ENCODE measurements at places on chromosomes 11 and 22. TPM values are rescaled to one million over a fixed set of nuclear protein-coding genes. Genes with fewer than 3 reads are reported as not detected.

PTPN5 gene
- total RNA-seq: 0.34 TPM

FAM83F gene
- total RNA-seq: 0.18 TPM

- no peak for DNase-seq
Measured at GRCh38 chr22:23626286-23626975, 5.7 kb downstream of the DRICH1 start.

RBM7 gene
- total RNA-seq: 33.8 TPM

GRCh38 chr22:36149441-36149840 lies 11.1 kb downstream of the APOL3 start:
- no peak for DNase-seq

DNA sequence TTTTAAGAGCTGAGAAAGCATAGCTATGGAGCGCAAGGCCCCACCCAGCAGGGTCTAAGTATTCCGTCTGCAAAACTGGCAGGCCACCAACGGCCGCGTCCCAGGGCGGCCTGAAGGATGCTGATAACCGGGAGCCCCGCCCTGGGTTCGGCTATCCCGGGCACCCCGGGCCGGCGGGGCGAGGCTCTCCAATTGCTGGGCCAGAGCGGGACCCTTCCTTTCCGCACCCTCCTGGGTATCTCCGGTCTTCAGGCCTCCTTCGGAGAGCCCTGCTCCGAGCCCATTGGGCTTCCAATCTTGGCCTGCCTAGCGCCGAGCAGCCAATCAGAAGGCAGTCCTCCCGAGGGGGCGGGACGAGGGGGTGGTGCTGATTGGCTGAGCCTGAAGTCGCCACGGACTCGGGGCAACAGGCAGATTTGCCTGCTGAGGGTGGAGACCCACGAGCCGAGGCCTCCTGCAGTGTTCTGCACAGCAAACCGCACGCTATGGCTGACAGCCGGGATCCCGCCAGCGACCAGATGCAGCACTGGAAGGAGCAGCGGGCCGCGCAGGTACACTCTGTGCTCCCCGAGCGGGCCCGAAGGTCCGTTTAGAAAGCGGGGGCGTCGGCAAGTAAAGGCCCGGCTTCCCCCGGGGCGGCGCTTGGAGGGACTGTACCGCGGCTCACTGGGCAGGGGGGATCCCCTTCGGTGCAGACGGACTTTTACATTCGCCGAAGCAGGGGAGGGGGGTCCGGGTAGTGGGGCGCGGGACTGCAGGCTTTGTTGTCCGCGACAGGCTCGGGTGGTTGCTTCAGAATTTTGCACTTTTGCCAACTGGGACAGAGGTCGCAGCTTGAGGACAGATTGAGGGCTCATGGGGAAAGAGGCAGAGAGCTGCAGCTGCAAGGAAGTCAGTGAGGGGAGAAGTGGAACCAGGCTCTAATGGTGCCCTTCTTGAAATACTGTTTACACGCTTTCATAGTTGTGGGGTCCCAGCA lies at the start of gene CAT:
CAT (plus strand) TSS at position 406 of the 979 bp plus-strand sequence; CDS start at position 486, 80 bp downstream.
- peak; percentile 71 for DNase-seq

- DNase-seq: no peak
Measured at GRCh38 chr22:38861170-38861876, 10.7 kb downstream of the CBX6 start.

DNA sequence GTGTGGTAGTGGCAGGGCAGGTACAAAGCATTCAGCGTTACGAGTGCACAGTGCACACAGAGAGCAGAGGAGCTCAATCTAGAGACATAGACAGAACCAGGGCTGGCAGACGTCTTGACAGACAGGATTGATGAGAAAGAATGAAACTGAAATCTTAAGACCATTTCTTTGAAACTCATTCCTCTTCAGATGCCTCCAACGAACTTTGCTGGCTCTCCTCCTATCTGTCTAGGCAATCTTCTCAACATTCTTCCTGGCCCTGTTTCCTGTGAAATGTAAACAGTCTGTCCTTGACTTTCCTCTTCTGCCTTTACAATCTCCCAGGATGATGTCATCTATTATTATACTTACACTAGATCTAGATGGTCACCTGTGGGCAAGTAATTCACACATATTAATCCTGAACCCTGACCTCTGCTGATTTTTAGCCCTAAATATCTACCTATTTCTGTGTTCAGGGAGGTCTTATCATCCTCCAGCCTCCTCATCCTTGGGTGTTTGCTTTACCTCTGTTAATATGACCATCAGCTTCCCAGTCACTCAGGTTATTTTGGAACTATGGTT lies 119.5 kb downstream of the ENTHD1 start:
- DNase-seq: no peak

CALCA gene
- not detected for total RNA-seq

DNA sequence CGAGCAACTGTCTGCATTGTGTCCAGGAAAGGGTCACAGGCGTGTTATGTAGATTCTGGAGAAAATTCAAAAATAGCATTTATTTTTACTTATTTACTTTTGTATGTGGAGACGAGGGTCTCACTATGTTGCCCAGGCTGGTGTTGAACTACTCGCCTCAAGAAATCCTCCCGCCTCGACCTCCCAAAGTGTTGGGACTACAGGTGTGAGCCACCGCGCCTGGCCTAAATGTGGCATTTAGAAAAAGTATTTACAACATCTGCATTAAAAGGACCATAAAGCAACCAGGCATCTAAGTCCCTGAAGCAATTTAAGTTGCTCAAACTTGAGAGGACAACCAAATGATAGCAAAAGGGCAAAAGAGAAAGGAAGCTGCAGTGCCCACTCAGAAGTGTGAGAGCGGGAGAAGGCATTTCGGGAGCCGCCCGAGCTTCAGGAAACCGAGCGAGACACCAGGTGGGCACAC lies 595 bp downstream of the TRIM66 start:
- no peak for DNase-seq

- DNase-seq: no peak
Measured at GRCh38 chr11:107609400-107610218, 18.7 kb downstream of the ELMOD1 start.

DNA sequence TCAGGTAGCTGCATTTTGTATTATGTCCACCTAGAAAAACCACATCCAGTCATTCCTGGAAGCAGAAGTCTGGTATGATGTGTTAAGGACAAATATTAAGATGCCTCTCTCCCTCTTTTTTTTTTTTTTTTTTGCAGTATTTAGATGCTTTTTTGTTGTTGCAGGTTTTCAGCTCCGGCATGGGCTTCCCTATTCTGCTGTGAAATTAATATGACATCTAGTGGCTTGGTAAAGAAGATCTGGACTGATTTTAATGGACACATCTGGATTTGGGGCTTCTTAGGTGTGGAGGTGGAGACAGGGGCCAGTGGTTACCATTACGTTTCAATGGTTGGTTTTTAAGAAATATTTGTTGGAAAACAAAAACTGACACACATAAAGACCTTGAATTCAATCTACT lies 47.5 kb upstream of the RASSF10 start:
- DNase-seq: no peak

DNA sequence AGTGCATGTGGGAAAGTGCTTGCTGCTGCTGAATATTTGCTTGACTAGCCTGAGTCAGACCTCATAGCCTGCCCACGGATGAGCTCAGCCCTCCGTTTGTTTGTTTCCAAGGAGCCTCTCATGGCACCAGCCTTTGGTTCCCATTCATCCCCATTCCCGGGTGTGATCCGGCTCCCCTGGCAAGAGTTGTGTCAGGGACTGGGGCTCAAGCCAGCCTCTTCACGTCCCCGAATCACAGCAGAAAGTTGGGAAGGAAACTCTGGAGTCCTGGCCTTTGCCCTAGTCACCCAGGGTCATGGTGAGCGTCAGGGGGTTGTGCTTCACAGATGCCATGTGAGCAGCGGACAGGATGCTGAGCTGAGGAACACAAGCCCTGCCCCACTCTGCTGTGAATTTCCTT lies 13.8 kb downstream of the SEC14L3 start:
- no peak for DNase-seq

WBP2NL gene
- total RNA-seq: 0.97 TPM

DNA sequence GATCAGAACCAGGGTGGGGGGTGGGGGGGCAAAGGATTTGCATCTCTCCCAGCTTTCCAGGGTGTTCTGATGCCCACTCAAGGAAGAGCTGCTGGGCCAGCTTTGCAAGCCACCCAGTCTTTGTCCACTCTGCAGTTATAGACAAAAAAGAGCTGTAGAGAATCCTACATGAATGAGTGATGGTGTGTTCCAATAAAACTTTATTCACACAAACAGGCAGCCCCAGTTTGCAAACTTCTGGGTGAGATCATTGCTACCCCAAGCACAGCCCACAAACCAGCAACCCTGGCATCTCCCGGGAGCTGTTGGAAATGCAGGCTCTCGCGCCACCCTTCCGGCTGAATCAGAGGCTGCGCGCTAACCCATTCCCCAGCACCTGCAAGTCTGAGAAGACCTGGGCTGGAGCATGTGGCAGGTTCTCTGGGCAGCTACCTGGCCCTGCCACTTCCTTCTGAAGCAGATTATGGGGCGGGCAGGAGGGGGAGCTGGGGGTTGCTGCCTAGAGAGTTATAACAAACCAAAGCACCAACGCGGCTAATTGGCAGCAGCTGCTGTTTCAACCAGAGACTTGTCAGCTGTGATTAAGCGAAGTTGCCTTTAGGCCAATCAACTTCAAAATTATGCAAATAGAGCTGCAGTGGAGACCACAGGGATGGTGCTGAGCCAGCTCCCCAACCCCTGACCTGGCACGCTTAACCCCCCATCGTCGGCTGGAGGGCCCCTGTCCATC lies 3.8 kb upstream of the SHISAL1 start:
- no peak for DNase-seq

DNA sequence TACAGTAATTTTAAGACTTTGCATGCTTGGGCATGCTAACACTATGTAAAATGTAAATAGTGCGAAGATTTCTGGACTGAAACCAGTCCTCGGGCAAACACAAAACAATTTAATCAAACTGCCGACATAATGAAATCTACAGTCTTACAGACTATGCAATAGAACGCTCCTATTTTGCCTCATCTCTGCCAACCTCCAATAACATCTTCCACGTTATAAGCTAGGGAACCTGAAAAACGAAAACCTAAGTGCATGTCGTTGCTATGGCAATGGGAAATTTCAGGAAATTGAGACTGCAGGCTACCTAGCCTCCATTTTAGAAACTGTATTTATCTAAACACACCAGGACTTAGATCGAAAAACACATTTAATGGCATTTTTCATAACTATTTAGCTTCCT lies 1.1 kb downstream of the CSTF3 start:
- no peak for DNase-seq

DNA sequence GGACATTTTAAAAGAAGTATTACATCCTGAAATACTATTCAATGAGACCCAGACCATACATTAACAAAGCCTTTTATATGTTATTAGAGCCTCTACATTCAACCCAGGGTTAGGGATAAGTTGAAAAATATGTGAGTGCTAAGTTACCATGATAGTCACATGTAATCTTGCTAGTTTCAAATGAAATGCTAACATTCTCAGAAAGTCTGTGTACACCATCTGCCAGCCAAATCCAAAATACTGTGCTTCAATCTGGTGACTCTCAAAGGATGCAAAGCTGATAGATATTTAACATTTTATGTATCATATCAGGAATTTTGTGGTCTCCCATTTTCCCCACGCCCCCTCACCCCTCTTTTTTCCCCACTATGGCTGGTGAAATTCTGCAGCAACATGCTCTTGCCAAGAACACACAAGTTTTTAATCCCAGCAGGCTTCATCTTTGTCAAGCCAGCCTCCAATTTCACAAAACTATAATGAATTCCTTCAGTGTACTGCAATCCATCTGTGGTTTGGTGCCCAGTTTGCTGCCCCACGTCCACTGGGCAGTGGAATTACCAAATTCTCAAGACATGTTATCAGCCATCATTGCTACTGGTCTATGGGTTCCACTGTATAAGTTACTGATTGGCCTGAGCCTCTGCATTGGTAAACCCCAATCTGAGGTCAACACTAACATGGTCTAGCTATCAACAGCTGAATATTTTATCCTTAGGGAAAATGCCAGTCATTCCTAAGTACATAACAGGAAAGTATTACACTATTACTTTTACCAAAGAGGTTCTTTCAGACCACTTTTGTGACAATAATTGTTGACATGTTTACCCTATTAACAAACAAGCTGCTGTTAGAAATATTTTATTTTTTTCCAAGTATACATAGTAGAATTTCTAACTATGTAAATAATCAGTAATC lies 1.5 kb upstream of the PICALM start:
- no peak for DNase-seq

DNA sequence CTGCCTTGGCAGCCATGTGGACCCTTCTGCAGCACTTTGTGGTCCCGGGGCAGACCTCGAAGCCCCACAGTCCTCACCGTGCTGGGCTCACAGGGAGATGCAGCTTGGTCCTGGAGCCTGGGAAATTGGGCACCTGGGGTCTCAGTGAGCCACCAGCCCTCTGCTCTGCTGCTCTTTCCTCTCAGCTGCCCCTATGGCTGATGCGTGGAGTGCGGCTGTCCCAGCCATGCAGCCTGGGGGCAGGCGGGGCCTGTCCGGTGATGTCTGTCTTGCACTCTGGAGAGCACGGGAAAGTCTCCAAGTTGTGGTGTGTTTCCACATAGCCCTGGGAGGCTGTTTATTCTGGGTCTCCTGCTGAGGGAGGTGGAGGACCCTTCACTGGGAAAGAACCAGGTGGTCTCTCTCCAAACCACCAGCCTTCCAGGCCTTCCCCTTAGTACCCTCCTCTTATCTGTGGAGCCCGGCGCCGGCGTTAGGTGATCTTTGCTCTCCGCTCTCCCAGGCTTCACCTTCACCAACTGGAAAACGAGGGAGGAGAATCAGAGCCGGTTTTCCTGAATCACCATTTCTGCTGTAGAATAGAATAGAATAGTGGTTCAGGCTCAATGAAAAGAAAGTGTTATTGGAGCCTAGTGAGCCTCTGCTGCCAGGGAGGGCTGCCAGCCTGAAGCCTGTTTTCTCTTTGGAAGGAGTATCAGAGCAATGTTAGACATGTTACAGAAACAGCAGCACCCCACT lies 41.2 kb upstream of the GRAMD4 start:
- DNase-seq: no peak

GRCh38 chr11:112498701-112499100 lies 238.0 kb upstream of the PLET1 start:
- no peak for DNase-seq

DEUP1 gene
- not detected for total RNA-seq

DNA sequence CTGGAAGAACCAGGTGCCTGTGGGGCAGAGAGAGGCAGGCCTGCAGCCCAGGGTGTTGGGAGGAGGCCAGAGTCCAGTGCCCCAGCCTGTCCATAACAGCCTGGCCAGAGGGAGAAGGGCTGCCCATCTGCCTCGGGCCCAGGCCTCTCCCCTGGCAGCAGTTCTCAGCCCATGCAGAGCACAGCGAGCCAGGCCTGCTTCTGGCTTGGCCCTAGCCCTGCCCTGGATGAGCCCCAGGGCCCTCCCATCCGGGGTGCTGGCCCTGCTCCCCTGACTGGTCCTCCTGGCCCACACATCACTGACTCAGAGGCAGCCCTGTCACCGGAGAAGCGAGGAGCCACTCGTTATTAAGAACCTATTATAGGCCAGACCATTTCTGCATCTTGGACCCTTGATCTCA lies 19.7 kb upstream of the MYRF start:
- no peak for DNase-seq
